ENCODE measurements at places on chromosomes 4 and X. TPM values are rescaled to one million over a fixed set of nuclear protein-coding genes. Genes with fewer than 3 reads are reported as not detected.

GRCh38 chrX:27706526-27706925 lies 101.3 kb upstream of the MAGEB10 start:
- no peak for DNase-seq

DNA sequence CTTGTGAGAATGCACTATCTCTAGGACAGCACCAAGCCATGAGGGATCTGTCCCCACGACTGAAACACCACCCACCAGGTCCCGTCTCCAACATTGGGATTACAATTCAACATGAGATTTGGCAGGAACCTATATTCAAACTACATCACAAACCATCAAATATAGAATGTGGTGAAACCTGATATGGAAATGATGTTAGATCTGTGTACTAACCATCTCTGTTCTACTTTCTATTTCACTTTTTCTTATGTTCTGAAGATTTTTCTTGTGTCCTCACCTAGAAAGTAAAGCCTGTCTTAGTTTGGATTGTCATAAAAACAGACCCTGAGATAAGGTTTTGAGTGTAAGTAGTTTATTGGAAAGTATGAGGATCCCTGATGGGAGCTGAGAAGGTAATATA lies 37.8 kb upstream of the TACR3 start:
- DNase-seq = no peak

- DNase-seq = no peak
Observed at GRCh38 chrX:22527302-22527701, 254.6 kb downstream of the CBLL2 start.

Gene TEX13B
- not detected for total RNA-seq

- no peak for DNase-seq
Observed at GRCh38 chrX:87434618-87435017, 83.0 kb upstream of the KLHL4 start.

- DNase-seq = no peak
Observed at GRCh38 chrX:39251995-39252394, 450.7 kb downstream of the MID1IP1 start.

DNA sequence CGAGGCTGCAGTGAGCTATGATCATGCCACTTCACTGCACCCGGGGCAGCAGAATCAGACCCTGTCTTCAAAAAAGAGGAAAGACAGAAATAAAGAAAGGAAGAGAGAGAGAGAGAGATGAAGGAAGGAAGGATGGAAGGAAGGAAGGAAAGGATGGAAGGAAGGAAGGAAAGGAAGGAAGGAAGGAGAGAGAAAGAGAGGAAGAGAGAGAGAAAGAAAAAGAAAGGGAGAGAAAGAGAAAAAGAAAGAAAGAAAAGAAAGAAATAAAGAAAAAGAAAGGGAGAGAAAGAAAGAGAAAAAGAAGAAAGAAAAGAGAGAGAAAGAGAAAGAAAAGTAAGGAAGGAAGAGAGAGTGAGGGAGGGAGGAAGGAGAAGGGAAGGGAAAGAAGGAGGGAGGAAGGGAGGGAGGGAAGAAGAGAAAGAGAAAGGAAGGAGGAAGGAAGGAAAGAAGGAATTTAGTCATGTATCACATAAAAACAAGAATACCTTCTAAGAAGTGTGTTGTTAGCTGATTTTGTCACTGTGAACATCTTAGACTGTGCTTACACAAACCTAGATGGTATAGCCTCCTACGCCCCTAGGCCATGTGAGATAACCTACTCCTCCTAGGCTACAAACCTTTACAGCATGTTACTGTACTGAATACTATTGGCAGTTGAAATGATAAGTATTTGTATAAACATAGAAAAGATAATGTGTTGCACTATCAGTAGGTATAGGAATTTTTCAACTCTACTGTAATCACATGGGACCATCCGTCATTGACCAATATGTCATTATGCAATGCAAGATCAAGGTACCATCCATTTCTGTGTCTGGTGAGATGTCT lies 17.4 kb upstream of the AFF1 start:
- no peak for DNase-seq

Gene NUDT11
- 6.8 TPM for total RNA-seq
